MM.1S (cell line): ENCODE measurements at places on chromosomes 3 and 15.

- no peak for DNase-seq
Observed at GRCh38 chr15:57740048-57740447, 33.5 kb downstream of the POLR2M start.

DNA sequence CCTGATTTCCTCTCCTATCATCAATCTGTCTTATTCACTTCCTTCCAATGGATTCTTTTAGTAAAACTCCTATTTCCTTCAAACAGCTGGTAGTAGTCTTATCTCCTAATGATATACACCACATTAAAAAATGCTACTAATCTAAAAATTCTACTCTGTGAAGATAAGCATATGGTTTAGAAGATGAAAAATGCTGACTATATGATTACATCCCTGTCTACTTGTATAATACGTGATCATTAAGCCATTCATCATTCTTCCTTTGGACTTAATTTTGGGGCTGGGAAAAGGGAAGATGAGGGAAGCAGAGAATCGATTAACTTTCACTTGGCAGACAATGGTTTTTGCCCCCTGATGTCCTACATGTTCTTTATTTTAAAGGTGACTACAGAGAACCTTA is 453.1 kb downstream of the NSUN3 start:
- DNase-seq: no peak

GRCh38 chr3:159417761-159418160 is 570.9 kb upstream of the IL12A start:
- DNase-seq: no peak

- DNase-seq: peak; percentile 49
Observed at GRCh38 chr3:197305854-197306253, 7.4 kb upstream of the DLG1 start.

DNA sequence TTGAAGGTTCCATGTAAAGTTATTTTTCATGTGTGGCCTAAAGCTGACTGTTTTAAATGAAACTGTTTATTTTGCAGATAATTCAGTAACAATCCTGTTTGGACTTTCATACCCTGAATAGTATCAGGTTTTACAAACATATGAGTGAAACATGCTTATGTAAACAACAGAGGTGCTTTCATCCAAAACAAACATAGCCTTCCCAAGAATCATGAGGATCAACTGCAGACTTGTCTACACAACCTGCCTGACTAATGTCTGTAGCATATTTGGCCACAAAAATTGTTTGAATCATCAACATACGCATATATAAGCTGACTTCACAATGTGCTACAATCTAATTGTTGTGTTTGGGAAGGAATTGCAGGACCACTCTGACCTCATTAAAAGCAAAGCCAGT is 190.4 kb downstream of the DIPK2A start:
- no peak for DNase-seq

DNA sequence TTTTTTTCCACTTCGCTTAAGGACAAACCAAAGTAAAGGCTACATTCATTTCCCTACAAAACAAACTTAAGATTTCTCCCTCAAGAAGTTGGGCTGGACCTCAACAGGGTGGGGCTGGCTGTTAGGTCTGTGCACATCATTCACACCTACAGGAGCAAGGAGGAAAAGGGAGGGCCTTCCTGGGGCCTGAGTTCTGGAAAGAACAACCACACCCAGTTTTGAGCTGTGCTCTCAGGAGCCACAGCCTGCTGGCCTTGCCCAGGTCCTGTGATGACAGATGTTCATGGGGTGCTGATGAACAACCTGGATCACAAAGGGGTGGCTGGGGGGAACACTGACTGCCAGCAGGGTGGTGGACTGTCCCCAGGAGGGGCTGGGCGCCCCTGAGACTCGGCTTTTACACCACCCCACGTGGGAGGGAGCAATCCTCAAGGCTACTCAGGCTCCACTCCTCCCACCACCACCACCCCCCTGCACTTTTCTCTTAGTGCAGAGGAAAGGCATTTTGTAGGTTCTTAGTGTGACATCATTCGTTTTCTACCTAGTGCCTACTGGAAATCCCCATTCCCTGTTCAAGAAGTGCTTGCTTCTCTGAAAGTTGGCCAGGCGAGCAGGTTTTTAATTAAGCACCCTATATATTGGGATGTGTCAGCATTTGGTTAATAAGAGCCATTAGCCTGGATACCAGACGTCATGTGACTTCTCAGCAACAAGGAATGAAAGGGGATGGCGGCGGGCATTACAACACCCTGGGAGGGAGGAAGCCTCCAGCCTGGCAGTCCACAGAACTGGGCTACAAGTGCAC is 35.7 kb downstream of the CCNB2 start:
- no peak for DNase-seq

DNA sequence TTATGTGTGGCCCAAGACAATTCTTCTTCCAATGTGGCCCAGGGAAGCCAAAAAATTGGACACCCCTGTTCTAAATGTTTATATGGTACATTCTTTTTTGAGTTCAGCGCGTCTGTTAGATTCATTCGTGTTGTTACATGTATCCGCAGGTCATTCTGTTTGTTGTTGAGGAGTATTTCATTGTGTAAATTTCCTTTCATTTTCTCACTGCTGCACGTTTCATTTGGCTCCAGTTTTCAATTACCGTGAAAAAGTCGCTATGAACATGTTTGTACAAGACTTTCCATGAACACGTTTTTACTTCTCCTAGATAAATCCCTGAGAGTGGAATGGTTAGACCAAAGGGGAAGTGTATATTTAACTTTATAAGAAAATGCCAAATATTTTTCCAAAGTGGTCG is 7.5 kb upstream of the OPA1 start:
- DNase-seq: no peak

GRCh38 chr3:174125267-174125824 is 727.8 kb downstream of the NLGN1 start:
- DNase-seq: peak; percentile 47

- no peak for DNase-seq
Observed at GRCh38 chr3:139267300-139268246, 76.2 kb upstream of the MRPS22 start.

DNA sequence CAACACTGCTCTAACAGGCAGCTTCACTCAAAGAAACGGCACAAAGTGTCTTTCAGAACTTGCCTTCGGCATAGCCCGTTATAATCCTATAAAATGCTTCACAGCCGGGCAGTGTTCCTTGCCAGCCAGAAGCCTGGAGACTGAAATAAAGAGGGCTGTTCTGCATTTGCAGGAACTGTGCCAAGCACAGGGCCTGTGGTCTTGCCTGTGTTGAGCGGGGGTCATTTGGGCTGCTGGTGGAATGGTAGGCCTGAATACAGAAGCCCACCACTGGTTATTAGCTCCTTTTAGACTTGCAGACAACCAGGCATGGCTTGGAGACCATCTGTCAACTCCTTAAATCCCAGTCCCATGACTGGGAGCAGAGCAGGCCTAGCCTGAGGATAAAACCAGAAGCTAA is 4.7 kb upstream of the ARHGEF3 start:
- no peak for DNase-seq

DNA sequence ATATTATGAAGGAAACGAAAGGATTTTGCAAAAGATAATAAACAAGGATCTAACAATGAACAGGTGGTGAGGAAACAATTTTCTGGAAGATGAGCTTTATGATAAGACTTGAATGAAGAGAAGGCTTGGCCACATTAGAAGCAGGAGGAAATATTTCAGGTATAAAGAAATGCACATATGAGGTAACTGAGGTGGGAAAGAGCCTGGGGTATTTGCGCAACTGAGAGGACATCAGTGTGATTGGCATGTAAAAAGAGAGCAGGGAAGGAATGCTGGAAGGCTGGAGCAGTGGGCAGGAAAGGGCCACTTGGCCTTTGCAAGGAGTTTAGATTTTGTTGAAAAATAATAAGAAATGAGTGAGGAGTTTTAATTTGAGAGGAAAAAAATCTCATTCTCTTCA is 414.4 kb upstream of the TMCO5A start:
- no peak for DNase-seq

DNA sequence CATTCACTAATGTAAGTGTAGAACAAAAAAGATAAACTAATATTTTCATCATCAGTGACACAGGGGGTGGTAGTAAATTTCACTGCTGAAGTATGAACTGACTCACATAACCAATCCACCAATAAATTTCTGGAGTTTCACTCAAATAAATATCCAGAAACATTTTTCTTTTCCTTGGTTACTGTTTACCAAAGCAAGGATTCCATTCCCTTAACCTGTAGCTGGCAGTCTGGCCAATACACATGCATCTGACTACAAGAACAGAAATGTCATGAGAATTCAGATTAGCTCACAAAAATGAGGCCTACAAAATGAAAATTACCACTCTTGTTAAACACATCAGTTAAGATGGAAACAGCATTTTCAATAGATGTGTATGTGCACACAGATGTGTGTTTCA is 80.3 kb downstream of the STAG1 start:
- DNase-seq: no peak

DNA sequence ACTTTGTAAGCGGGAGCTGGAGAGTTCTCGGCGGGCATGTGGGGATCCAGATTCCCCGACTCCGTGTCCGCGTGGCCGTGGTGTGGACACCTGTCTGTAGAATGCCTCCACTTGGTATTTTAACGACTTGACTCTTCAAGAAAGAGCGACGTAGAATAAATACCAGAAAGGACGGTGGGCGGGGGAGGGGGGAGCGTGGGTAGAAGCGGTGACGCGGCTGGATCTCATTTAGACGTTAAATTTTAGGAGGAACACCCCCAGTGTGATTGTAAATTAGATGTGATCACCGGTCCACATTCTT is 620 bp upstream of the PYGO1 start:
- DNase-seq: no peak

GRCh38 chr15:38531509-38531908 is 33.1 kb downstream of the RASGRP1 start:
- DNase-seq: no peak

GRCh38 chr3:10262027-10262426 is 13.8 kb downstream of the TATDN2 start:
- no peak for DNase-seq

DNA sequence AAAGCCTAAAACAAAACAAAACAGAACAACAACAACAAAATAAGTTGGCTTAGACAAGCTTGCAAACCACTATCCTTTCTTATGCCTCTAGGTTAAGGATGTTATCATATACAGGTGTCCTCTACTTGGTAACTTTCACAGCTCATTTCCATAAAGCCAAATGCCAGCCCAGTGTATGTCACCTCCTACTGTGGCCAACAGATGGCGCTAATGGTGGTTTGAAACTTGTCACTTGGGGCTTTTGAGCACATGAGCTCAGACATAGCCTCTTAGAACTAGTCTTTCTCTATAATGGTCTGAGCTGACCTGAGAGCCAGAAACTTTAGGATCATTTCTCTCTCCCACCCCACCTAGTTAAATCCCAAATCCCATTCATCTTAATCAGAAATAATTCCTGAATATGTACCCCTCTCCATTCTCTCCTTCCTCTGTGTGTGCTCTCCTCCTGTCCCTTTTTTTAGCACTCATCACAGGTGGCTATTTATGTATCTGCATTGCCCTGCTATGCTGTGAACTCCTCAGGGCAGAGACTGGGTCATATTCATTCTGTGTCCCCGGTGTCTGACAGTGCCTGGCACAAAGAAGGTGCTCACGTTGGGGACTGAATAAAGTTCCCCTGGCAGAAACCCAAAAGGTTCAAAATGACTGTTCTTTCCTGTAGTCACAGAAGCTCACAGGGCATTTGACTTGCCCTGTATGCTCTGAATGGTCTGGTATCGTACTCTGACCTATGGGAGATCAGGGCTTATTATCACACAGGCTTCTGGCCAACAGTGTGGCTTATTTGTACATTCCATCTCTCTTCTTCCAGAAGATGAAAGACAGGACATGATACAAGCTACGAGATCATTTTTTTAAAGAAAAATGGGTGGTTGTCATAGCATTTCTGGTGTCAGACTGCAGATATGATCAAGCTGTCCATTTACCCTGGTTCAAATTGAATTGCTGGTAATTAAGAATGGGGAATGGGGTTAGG is 319.3 kb upstream of the AZI2 start:
- DNase-seq: peak; percentile 80

DNA sequence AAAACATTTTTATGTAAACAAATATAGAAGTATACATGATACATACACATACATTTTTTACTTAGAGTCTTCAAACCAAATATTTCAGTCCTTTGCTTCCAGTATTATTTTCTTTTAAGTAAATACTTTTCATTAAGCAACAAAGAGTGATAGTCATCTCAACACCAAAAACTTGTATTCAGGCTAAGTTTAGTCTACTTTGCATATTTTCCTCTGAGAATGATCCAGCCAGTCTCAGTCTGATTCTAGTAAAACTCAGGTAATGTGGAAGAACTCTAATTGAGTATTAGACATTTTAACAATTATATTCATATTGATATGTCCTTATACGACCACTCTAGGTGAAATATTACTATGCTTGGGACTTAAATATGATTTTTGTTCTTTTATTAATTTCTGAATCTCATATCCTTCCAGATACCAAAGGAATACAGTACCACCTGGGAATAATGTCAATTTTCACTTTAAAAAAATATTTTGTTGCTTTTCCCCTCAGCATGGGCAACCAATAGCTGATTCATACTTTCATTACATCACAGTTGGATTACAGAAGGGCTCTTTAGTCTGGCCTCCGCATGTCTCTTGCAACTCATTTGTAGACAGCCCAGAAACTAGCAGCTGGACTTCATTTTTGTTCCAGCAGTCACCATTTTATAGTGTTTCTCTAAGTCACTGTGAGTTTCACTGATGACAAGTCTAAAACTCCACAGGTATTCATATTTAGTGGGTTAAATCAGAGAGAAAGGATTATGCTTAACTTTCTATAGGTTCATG is 390.4 kb downstream of the ZBTB20 start:
- no peak for DNase-seq

DNA sequence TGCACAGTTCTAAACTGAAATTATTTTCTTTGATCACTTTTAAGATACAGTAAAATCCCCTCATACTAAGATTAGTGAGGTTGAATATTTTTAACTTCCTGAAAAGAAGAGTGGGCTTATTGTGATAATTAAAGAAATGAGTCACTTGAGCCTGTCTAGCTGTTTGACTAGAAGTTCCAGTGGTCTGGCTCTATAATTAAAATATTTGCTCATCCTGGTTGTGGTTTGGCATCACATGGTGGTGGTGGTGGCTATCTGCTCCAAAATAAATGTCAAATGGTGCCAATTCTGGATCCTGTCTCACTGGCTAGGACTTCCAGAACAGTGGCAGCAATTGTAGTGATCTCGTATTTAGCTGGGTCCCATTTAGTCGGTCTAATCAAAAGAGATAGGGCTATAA is 8.6 kb upstream of the TEX9 start:
- peak; percentile 50 for DNase-seq

GRCh38 chr3:38707730-38708129 is 58.2 kb upstream of the SCN5A start:
- no peak for DNase-seq

GRCh38 chr15:95346721-95347475 is 983.6 kb upstream of the NR2F2 start:
- DNase-seq: no peak

DNA sequence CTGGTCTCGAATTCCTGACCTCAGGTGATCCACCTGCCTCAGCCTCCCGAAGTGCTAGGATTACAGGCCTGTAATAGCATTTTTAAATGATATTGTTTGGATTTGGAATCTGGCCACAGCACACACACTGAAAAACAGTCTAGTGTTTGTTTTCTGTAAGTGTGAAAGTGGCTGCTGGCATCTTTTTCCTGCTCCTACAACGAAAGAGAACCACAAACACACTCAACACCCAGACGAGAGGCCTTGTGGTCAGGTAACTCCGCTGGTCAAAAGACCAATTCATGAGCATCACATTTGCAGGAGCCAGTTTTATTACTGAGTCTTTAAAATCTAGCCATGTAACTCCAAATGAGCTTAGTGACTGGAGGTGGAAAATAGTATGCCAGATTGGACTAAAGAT is 50.2 kb downstream of the IMPG2 start:
- no peak for DNase-seq
